NCI-H524 (cell line): ENCODE measurements at places on chromosomes 13 and 19.

GRCh38 chr13:60012488-60012887 lies 151.2 kb downstream of the DIAPH3 start:
- no peak for DNase-seq

DNA sequence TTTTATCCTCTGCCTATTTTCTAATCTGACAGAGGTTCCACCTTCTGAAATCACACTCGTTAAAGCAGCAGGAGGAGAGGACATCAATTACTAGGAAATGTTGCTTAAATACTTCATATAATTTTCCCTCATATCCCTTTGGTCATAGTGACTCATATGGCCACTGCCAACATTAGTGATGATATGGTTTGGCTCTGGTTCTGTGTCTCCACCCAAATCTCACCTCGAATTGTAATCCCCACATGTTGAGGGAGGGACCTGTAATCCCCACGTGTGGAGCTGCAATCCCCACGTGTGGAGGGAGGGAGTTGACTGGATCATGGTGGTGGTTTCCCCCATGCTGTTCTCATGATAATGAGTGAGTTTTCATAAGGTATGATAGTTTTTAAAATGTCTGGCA lies 618.4 kb upstream of the SLITRK5 start:
- no peak for DNase-seq

DNA sequence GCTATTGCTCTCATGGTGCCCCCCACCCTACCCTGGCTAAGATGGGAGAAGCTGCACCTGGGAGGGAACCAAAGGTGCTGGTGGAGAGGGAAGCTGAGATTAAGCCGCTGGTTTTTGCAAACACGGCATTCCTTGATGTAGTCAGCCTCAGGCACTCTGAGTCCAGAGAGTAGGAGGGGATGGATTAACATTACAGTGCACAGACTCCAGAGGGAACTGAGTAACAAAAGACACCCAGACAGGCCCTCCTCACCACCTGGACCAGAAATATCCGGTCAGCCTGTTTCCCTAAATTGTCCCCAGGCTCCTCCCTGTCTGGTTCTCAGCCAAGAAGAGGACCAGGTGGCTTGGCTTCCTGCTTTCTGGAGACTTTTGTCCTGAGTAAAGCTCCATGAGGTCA lies 28.9 kb upstream of the PABPC3 start:
- no peak for DNase-seq

DNA sequence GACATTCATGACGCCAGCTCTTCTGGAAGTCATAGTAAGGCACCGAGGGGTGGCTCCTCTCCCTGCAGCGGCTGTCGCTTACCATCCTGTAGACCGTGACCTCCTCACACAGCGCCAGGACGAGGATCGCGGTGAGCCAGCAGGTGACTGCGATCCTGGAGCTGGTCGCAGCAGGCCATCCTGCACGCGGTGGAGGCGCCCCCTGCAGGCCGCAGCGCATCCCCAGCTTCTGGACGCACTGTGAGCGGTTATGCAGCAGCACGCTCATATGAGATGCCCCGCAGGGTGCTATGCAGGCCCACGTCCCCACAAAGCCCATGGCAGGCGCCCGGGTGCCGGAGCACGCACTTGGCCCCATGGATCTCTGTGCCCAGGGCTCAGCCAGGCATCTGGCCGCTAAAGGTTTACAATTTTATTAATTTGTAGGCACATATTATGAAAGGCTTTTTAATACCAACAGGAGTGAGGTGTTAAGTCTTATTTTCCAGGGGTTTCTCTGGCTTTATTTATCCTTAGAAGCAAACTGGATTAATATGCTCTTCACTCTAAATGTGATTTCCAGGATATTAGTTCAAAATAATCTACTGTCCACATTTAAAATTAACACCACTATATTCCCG lies 35.6 kb upstream of the PSPC1 start:
- DNase-seq: no peak

- no peak for DNase-seq
Measured at GRCh38 chr13:68708336-68708908, 1399.2 kb upstream of the ATXN8OS start.

- no peak for DNase-seq
Measured at GRCh38 chr19:50640368-50640767, 687 bp upstream of the SYT3 start.

GRCh38 chr19:40588110-40588854 lies 11.6 kb downstream of the SHKBP1 start:
- no peak for DNase-seq

- peak; percentile 22 for DNase-seq
Measured at GRCh38 chr13:73411067-73411809, 352.4 kb downstream of the KLF5 start.

DNA sequence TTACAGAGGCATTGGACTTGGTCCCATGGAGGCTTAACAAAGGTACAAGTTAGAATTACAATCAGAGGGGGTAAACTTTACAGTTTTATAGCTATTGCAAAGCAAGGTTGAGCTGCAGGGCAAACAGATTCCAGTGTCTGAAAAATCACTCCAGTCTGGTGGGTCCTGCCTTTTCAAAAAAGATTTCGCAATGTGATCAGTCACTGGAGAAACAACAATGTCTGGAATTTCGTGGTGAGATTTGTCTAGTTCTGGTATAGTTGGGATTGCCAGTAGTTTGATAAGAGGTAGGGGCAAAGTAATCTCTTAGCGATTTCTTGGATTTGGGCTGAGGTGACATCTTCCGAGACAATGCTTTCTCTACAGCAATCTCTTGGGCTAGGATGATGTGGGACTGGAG lies 1198.2 kb upstream of the PCDH9 start:
- no peak for DNase-seq

- no peak for DNase-seq
Measured at GRCh38 chr19:1765232-1765903, 12.1 kb downstream of the ONECUT3 start.

GRCh38 chr19:10826231-10826630 lies 9.8 kb downstream of the TMED1 start:
- no peak for DNase-seq

GRCh38 chr19:34501339-34502320 lies 20.1 kb downstream of the WTIP start:
- DNase-seq: peak; percentile 65

- no peak for DNase-seq
Measured at GRCh38 chr19:46080561-46080960, 39.8 kb upstream of the IGFL4 start.

GRCh38 chr13:48296528-48296927 lies 7.0 kb upstream of the RB1 start:
- DNase-seq: no peak

- no peak for DNase-seq
Measured at GRCh38 chr13:103759361-103759760, 693.1 kb upstream of the SLC10A2 start.

- DNase-seq: no peak
Measured at GRCh38 chr19:4598712-4599111, 39.2 kb upstream of the SEMA6B start.

DNA sequence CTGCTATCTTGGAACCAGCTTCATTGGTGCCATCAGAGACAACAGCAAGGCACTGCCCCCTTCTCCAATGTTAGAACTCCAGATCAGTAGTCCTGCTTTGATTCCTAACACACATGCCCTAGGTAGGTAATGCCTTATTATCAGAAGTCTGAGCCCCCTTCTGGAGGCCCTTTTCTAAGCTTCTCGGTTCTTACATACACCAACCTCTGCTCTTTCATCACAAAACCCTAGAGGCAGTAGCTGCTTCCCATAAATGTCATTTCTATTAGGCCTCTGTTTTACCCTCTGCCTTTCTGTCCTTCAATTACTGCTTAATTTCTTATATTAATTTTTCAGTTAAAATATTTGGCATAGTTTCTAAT lies 65.3 kb upstream of the KLHL1 start:
- no peak for DNase-seq

- peak; percentile 65 for DNase-seq
Measured at GRCh38 chr19:19170053-19170872, at the start of gene MEF2B. MEF2B (minus strand) TSS chr19:19170263; CDS start chr19:19150735, 19,528 bp downstream.

DNA sequence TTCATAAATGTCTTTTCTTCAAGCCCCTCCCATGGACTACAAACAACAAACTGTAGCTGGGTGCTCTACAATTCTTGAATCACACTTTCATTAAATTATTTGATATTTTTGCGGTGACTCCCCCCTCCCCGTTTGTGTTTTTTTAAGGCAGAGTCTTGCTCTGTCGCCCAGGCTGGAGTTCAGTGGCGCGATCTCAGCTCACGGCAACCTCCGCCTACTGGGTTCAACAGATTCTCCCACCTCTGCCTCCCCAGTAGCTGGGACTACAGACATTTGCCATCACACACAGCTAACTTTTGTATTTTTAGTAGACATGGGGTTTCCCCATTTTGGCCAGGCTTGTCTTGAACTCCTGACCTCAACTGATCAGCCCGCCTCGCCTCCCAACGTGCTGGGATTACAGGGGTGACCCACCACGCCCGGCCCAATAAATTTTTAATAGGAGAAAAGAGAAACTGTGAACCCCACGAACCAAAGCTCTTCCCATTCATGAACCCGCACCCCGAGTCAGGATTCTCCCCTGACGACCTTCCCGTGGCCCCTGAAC lies 703 bp downstream of the ZNF506 start:
- DNase-seq: no peak

GRCh38 chr19:32928806-32929205 lies 43.0 kb downstream of the CEP89 start:
- no peak for DNase-seq

GRCh38 chr13:32136061-32136460 lies 104.5 kb downstream of the FRY start:
- no peak for DNase-seq

DNA sequence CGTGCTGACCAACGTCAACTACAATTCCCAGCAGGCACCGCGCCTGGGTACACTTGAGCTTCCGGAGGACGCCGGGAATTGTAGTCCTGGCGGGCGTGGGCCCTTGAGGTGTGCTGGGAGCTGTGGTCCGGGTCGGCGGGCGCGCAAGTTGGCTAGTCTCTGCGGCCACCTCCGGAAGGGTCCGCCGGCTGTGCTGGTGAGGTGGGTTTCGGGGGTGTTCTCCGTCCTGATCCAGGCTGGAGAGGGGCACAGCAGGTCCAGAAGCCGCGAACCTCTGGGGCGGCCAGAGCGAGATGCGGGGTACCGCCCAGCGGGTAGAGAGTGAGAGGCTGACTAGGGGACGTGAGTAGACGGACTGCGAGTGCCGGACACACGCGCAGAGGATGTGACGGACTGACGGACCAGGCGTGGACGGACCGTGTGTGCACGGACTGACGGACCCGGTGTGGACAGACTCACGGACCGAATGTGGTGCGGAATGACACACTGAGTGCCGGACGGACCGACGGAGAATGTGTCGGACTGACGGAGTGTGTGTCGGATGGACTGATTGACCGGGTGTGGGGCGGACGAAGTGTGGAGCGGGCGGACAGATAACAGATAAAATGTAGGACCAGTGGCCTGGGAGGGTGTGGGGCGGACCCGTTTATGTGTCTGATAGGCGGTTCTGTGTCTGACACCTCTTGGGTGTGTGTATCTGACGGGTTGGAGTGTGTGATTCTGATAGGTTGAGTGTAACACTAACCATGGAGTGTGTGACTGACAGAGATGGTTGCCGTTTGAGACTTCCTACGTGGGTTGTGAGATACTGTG lies at the start of gene ZSCAN22:
TSS of gene ZSCAN22 (plus strand) at position 81 of the 813 bp plus-strand sequence. CDS start 7,809 bp downstream, outside the sequence.
- DNase-seq: peak; percentile 98

- DNase-seq: no peak
Measured at GRCh38 chr13:109971456-109972090, 185.2 kb upstream of the IRS2 start.

DNA sequence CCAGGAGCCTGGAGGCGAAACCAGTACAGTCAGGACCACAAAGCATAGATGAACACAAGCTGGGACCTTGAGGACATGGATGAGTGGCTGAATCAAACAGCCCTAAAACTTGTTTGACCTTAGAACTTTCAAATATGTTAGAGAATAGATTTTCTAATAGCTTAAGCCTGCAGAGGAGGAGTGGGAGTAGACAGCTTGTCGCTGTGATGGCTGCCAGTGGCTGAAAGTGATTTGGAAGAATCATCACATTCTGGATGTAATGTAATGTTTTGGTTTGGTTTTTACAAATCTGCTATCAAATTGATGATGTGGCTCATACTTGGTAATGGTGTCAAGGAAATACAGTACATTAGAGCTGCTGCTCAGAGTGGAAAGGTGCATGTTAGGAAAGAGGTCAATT lies 12.0 kb downstream of the IGFL3 start:
- no peak for DNase-seq

DNA sequence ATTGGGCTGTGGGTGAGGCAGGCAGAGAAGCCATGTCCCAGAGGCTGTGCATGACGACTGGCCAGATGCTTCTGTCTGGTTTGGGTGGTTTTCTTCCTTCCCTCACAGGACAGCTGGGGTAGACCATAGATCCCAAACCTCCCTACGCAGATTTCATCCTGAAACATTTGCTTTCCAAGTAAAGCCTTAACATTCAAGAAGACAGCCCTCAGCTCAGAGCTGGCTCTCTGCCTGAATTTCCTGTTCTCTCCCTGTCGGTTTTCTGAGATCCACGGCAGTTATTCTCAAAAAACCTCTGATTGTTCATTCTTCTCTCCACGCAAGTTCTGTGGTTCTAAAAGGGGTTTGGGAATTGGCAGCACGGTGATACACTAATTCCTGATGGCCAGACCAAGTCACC lies 25.3 kb downstream of the UQCRFS1 start:
- no peak for DNase-seq

- DNase-seq: no peak
Measured at GRCh38 chr19:15727724-15728123, at the start of gene OR10H2. OR10H2 (plus strand) TSS chr19:15728024; CDS start chr19:15728044, 20 bp downstream.

DNA sequence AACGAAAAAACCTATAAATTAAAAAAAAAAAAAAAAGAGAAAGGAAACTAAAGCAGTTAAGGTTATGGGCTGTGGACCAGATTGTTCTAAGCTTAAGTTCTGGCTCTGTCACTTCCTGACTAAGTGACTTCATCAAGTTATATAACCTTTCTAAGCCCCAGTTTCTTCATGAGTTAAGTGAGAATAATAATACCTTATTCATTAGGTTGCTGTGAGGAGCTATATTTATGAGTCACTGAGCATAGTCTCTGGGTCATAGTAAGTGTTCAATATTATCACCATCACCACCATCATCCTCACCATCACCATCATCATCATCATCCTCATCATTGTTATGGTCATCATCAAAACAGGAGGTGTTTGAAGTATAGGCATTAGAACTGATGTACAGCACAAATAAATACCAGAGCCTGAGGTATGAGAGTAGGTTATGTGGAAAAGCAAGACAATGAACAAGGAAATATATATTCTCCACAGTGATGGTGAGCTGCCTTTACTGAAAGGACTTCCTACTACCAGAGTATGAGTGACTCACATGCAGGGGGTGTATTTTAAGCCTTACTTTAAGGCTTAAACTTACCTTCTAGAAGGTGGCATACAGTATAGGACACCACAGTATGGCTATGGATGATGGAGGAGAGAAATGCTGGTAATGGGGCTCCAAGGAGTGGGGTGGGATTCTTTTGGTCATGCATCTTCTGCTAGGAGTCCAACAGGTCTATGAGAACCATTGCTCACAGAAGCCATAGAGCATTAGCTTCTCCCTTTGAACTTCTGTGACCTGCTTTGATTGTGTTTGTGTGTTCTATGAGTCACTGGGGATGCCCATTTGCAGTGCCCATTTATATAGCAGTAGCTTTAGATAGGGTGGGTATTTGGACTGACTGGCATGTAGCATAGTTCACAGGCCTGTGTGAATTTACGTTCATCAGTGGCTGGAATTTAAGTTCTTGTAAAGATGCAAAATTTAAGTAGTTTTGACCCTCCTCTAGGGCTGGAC lies 104.4 kb downstream of the KLF5 start:
- DNase-seq: no peak

- no peak for DNase-seq
Measured at GRCh38 chr13:21005193-21005592, 56.2 kb downstream of the LATS2 start.

- no peak for DNase-seq
Measured at GRCh38 chr13:36512771-36513170, 80.5 kb downstream of the CCNA1 start.
